ENCODE measurements at places on chromosomes 2 and 18. TPM values are rescaled to one million over a fixed set of nuclear protein-coding genes. Genes with fewer than 3 reads are reported as not detected.

The TEKT4 gene
- total RNA-seq = 0.49 TPM

The IL36A gene
- total RNA-seq = 0.23 TPM

- DNase-seq = no peak
Measured at GRCh38 chr2:234898534-234899053, 53.2 kb upstream of the SH3BP4 start.

The BOK gene
- 0.17 TPM for total RNA-seq

DNA sequence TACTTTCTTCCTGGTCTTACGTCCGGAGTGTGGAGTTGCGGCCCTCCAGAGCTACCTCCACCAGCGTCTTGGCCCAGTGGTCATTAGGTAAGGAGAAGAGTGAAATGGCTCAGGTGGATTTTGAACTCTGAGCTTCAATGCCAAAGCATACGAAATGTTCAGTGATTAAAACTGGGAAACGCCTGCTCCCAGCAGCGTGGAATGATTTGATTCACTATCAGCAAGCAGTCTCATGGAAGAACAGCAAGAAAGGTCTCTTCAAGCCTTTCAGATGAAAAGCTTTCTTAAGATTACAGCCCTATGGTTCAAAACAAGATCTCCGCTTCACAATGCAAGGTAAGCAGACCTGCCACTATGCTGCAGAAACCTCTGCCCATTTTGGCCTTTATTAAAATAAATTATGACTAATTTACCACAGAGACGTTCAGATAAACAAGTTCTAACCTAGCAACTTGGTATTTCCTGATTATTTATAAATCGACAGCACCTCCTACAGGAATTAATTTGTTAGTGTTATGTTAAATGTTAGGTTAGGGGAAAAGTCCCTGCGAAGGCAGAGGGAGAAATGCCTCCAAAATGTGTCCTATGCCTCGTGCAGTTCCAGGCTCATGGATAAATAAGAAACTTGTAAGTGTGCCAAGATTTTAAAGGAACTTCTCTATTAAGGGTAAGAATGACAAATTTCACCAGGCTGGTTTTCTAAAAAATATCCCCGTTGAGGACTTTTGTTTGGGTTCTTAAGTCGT is 10.1 kb downstream of the SP9 start:
- no peak for DNase-seq

DNA sequence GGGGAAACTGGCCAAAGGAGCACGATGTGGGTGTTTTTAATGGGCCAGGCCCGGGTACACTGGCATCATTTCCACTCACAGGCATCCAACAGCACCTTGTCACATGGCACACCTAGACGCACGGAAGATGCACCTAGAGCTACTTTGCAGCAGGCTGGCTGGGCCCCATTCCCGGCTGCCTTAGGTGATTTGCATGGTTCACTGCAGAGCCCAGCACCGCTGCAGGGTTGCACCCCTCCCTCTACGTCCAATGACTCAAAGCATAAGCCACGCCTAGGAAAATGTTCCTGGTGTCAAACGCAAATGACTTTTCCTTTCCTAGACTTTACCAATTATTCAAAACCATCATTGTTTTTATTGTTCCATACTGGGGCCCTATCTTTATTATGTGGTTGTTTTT is 222.9 kb downstream of the EIPR1 start:
- DNase-seq = no peak

DNA sequence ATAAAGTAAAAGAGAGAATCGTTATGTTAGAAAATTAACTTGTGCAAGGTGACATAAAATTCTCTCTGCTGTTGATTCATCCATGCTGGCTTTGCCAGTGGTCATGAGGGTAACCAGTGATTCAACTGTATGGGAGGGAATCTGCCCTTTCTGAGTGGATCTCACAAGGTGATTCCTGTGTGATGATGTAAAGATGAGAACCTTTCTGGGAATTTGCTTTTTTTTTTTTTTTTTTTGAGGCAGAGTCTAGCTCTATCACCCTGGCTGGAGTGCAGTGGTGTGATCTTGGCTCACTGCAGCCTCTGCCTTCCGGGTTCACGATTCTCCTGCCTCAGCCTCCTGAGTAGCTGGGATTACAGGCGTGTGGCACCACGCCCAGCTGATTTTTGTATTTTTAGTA is 23.3 kb downstream of the RAB31 start:
- no peak for DNase-seq

GRCh38 chr2:65025453-65026123 is 30.6 kb upstream of the CEP68 start:
- DNase-seq = no peak

The TMEM163 gene
- total RNA-seq = not detected

The CPO gene
- total RNA-seq = not detected

GRCh38 chr2:1972948-1973347 is 228.6 kb upstream of the PXDN start:
- no peak for DNase-seq

- DNase-seq = no peak
Measured at GRCh38 chr2:154814856-154815255, 116.4 kb downstream of the KCNJ3 start.
